Activated CD4-positive, alpha-beta T cell treated with anti-CD3 and anti-CD28 coated beads, Interleukin-2, amount 10 ng/mL, durations not matched to agents 7 days and 5 days (primary cell): ENCODE measurements at places on chromosomes 2 and 18.

DNA sequence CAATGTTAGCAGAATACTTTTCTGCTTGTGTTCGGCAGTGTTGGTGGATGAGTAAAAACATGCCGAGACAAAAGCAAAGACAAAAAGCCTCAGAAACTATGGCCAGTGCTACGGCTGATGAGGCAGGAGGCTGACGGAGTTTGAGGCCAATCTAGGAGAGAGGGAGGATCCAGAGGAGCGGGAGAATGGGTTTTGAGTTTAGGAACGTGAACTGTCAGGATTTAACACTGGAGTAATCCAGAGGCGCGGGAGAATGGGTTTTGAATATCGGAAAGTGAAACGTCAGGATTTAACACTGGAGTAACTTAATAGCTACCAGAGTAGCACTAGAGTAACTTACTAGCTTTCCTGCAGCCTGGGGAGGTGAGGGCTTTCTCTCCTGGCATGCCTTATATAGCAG lies 37.4 kb downstream of the LYPD6B start:
- peaks cover 19% of the 10 kb centered on the region for H3K27me3 ChIP-seq
- H3K27ac ChIP-seq, result no peak overlapping the region
- DNase-seq, result no peak
- H3K4me1 ChIP-seq, result no peaks in the 10 kb centered on the region
- H3K4me3 ChIP-seq, result no peak overlapping the region
- no peaks in the 10 kb centered on the region for H3K36me3 ChIP-seq

- H3K27me3 ChIP-seq, result peaks cover 76% of the 10 kb centered on the region
- H3K4me3 ChIP-seq, result no peak overlapping the region
- peaks cover 7% of the 10 kb centered on the region for H3K4me1 ChIP-seq
- H3K36me3 ChIP-seq, result no peaks in the 10 kb centered on the region
- no peak for DNase-seq
Observed at GRCh38 chr2:120738786-120739437, 3.2 kb downstream of the GLI2 start.

GRCh38 chr2:149029307-149029965 lies 9.1 kb upstream of the LYPD6B start:
- DNase-seq, result no peak
- peaks cover 7% of the 10 kb centered on the region for H3K4me1 ChIP-seq
- H3K4me3 ChIP-seq, result no peak overlapping the region
- H3K27ac ChIP-seq, result no peak overlapping the region
- H3K36me3 ChIP-seq, result no peaks in the 10 kb centered on the region
- peaks cover 9% of the 10 kb centered on the region for H3K27me3 ChIP-seq

DNA sequence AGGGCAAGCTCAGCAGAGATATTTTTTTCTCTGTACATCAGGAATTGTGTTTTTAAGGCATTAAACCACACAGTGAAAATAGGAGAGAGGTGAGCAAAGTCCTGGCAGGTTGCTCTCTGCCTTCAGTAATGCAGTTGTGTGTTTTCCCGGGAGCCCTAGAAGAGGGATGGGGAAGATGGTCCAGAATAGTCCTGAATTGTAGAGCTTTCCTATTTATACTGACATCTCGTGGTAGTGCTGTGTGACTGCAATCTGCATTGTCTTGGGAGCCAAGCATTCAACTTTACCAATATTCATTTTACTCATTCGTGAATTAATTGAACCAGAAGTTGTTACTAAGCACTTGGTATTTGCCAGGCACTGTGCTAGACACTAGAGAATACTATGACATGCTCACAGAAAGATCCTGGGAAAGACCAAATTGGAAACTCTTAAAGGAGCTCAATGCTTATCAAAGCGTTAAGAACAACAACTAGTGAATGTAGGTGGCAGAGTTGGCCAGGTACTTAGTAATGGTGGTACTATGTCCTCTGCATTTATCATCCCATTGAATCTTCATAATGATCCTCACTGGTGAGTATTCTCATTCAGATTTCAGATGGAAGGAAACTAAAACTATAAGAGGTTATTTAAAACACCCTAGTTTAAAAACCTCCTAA lies 214.6 kb downstream of the TRIB2 start:
- DNase-seq, result no peak
- peaks cover 11% of the 10 kb centered on the region for H3K4me1 ChIP-seq
- H3K4me3 ChIP-seq, result no peak overlapping the region

DNA sequence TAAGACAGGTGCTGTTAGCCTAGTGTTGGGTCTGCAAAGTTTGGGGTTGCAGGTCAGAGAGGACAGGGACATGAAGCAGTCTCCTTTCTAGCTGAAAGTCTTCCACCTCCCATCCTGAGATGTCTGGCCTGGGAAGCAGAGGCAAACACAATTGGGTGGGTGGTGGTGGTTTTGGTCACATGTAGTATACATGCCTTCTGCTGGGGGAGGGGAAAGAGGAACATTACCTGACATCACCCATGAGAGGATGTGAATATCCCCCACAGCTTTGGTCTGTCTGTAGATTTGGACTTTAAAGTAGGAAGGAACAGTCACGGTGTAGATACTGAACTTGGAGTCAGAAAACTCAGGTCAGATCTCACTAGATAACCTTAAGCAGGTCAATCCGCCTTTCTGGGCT lies 4.6 kb upstream of the DNAJC5G start:
- H3K27ac ChIP-seq, result no peak overlapping the region
- no peaks in the 10 kb centered on the region for H3K36me3 ChIP-seq
- DNase-seq, result no peak
- H3K27me3 ChIP-seq, result peaks cover 25% of the 10 kb centered on the region
- H3K4me3 ChIP-seq, result no peak overlapping the region
